ENCODE measurements at places on chromosomes 6 and 20.
A peak's percentile ranks its signal among the peaks of the same experiment; 100 is the strongest.

DNA sequence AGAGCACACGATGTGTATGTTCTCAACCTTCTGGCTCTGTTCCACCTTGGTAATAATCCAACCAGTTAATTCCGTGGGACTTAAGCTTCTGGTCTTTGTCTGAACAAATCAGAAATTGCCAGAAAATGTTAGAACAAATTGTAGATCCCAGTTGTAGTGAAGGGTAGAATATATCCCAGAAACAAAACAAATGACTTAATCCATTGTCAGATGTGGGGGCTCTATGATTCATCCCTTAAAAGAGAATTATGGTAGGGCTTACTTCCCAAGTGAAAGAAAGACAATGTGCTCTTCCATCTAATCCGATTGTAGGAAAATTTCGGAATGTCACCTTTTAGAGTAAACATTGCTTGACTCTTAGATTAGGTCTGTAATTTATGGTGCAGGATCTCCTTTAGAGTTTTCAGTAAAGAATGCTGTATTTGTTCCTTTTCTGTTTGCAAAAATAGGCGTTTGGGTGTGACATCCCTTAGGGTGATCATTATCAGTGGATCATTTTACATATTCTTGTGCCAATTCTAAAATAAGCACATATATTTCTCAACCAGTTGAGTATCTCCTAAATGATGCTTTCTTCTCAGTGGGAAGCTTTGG lies 234.5 kb upstream of the ZNF217 start:
- peak; percentile 12 for DNase-seq

- DNase-seq, result no peak
Observed at GRCh38 chr6:13978787-13979186, 54.0 kb downstream of the RNF182 start.

- no peak for DNase-seq
Observed at GRCh38 chr6:72476646-72477045, 145.2 kb upstream of the KCNQ5 start.

DNA sequence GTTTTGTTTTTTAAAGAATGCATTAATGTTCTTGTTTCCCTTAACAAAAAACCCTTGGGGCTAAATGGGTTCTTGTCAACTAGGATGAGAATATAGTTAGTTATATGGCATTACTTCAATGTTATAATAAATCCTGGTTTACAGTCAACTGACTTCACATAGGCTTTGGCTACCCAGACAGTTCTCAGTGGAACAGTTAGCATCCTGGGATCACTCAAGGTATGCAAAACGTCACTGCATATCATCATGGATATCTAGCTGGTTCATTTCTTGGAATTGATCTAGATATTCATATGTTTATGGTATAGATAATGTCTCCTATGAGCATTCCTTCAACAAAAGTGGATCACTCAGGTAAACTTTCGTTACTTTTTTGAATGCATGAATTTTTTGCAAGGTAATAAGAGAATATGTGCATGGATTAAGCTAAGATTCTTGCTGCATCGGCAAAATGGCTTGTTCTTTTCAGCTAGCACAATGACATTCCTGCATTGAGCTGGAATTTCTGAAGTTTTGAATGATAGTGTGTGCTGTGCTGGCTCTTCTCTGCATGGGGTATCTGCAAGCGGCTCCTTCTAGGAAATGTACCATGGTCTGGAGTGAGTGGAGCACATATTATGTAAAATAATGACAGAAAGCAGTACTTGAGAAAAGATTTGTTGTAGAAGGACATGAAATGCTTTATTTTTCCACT lies 138.9 kb downstream of the ADGRG6 start:
- DNase-seq, result peak; percentile 51

DNA sequence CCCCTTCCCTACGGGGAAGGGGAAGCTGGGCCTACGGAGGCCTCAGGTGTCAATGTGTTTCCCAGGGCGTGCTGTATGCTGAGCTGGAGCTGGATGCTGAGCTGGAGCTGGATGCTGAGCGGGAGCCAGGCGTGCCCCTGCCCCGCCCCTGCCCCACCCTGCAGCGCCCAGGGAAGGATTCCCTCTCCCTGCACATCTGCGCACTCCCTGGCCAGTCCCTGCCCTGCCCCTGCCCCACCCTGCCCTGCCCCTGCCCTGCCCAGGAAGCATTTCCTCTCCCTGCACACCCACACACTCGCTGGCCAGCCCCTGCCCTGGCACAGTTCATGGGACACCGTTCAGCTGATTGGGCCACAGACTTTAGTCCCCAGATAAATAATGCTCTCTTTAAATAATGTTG lies 196.8 kb downstream of the SMOC2 start:
- no peak for DNase-seq

DNA sequence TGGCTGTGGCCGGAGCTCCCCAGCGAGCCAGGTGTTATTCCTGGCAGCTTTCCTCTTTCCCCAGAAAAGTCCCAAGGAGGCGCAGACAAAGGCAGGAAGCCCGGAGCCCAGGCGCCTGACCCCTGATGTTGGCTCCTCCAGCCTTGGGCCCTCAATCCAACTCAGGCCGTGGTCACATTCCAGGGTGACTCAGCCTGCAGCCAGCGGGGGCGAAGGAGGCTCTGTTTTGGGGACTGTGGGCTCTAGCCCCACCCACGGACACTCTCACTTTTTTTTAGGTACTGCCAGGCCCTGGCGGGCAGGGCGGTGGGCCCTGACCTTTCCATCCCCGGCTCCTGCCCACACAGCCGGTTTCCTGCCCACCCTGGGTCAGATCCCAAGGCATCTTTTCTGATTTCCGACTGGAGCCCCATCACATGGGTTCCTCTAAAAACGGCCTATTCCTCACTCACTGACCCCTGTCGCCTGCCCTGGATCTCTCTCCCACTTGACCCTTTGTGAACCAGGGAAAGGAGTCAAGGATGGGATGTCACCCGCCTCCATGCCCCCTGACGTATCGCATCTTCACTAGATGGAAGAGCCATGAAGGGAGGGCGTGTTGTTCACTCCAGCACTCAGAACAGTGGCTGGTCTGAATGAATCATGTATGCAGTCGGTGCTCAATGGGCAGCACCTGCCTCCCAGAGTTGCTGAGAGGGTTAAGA lies 5.5 kb downstream of the PTGIS start:
- DNase-seq, result peak; percentile 88

GRCh38 chr20:9092655-9093054 lies 23.8 kb downstream of the PLCB4 start:
- peak; percentile 69 for DNase-seq

DNA sequence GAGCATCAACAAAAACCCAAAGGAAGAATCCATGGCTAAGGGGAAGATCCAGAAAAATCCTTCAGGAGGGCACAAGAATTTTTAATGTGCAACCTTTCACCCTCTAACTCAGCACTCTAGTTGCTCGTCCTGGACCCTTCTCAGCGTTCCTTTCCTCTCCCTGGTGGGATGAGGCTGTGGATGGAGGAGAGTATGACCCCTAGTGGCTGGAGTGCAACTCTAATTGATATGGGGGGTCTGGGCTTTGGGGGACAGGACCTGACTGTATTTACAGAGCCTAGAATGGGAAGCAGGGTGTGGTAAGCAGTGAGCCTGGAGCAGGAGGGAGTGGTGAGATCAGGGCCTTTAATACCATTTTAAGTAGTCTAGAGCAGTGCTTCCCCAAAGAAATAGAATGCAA lies 83.9 kb upstream of the CEP85L start:
- peak; percentile 74 for DNase-seq

- DNase-seq, result no peak
Observed at GRCh38 chr6:119459207-119459974, 109.8 kb upstream of the MAN1A1 start.

DNA sequence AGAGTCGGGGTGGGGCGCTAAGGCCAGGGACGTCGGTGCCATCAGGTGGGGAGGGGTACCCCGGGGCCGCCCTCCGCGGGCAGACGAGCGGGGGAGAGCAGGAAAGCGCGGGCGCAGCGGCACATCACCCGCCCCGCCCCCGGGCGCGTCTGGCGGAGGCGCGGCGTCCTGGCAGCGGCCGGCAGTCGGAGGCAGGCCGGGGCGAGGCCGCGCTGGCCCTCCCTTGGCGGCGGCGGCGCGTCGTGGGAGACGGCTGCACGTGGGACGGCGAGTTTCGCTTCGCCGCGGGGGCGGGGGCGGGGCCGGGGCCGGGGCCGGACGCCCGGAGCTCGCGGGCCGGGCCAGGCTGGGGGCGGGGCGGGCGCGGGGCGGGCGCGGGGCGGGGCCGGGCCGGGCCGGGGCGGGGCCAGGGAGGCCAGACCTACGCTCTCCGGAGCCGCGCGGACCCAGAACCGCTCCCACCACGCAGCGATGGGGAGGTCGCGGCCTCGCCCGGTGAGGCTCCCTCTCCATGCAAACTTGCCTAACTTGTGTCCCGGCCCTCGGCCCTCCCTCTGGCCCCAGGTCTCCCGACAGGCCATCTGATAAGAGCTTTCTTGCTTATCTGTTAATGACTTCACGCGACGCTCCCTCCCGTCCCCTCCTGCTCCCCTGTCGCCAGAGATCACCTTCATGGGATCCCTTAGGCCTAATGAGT lies 12.5 kb downstream of the ITPR3 start:
- DNase-seq, result peak; percentile 68

GRCh38 chr6:2804516-2804915 lies 37.1 kb downstream of the SERPINB1 start:
- DNase-seq, result no peak

DNA sequence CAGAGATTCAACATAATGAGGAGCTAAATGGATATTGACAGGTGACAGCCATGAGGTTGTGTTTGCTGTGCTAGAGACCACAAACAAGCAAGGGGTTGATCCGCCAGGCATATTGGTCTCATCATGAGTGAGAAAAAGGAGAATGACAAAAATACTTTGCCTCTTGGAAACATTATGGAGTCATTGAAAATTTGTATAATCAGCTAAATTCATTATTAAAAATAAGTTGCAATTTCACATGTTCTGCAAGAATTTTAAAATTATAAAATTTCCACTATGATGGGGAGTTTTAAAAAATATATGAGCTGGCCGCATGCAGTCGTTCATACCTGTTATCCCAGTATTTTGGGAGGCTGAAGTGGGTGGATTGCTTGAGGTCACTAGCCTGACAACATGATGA lies 912.3 kb upstream of the SLC35B3 start:
- DNase-seq, result no peak

GRCh38 chr20:11232896-11233295 lies 559.1 kb upstream of the JAG1 start:
- no peak for DNase-seq

- DNase-seq, result peak; percentile 79
Observed at GRCh38 chr6:16206595-16207037, 31.8 kb upstream of the GMPR start.

- DNase-seq, result no peak
Observed at GRCh38 chr6:4113649-4114048, 21.7 kb downstream of the ECI2 start.

- no peak for DNase-seq
Observed at GRCh38 chr20:46137816-46138215, 19.7 kb downstream of the CD40 start.

Data from mesendoderm (in vitro differentiated cells).